ENCODE measurements at places on chromosomes 7 and 10.

DNA sequence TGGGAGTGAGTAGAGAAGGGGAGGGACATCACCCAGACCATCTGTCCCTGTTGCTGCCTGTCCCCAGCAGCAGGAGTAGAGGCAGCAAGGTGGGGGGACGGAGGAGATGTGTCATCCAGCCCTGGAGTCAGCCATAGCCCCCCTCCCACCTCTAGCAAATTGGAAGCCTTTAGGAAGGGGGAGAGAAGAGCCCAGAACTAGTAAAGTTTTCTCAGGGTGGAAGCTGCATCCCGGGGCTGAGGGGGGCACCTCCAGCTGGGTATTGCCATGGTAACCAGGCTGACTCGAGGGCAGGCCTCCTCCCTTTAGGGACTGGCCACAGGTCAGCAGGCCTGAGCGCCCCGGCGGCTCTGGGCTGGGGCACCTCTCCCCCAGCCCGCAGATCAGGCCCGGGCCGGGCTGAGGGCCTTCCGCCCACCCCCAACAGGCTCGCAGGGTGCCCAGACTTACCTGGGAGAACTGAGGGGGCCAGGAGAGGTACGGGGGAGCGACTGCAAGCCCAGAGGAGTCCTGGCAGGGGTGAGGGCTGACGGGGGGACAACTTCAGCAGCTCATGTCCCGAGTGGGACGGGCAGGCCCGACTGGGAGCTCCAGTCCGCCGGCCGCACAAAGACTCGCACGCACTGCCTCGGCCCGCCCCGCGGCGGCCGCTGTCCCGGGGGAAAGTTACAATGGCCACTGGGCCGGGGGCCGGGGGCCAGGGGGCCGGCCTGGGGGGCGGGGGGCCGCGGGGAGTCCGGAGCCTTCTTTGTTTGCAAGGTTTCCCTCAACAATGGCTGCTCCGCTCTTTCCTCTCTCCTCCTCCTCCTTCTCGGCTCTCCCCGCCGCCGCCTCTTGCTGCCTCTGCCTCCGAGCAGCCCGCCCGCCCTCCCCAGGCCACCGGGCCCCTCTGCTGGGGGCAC, 6.0 kb downstream of the LDB1 start:
- no peak for DNase-seq

GRCh38 chr10:124164264-124164663, 70.9 kb upstream of the CHST15 start:
- no peak for DNase-seq

DNA sequence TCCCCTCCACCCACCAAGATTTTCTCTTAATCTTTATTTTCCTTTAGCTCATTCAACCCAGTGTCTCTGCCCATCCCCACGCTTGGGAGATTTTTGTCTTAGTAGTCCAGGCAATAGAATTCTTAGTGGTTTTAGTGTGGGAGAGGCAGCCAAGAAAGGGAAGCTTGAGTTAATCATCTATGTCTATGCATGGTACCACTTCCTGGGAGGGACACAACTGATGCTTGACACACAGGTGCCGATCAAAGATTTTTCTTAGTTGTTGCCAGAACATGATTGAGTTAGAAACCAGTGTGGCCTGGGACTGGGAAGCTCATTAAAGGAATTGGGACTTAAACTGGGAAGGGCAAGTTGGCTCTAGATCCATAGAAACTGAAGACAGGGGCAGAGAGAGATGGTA, 3.1 kb downstream of the STRA8 start:
- DNase-seq, result no peak

- DNase-seq, result no peak
These were observed 14.3 kb upstream of the NOM1 start for GRCh38 chr7:156935250-156935649.

GRCh38 chr10:125016123-125016522, 74.2 kb downstream of the ZRANB1 start:
- no peak for DNase-seq

DNA sequence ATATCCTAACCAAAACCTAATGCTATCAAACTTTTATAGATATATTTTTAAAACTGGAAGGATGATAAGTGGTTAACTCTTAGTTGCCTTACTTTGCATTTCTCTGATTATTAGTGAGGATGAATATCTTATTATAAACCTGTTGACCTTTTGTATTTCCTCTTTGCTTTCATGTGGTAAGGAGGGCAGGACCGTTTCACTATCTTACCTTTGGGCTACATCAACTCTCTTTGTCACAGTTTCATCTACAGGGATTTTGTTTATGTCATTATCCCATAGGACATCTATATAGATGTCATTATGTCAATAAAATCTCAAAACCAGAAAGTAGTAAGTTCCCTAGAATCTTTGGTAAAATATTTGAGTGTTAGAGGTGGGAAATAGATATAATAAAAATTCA, 219.3 kb downstream of the THSD7A start:
- no peak for DNase-seq

GRCh38 chr7:36100634-36101033, 52.4 kb upstream of the EEPD1 start:
- no peak for DNase-seq

- no peak for DNase-seq
These were observed 579.4 kb downstream of the SDK1 start for GRCh38 chr7:3880228-3880987.

DNA sequence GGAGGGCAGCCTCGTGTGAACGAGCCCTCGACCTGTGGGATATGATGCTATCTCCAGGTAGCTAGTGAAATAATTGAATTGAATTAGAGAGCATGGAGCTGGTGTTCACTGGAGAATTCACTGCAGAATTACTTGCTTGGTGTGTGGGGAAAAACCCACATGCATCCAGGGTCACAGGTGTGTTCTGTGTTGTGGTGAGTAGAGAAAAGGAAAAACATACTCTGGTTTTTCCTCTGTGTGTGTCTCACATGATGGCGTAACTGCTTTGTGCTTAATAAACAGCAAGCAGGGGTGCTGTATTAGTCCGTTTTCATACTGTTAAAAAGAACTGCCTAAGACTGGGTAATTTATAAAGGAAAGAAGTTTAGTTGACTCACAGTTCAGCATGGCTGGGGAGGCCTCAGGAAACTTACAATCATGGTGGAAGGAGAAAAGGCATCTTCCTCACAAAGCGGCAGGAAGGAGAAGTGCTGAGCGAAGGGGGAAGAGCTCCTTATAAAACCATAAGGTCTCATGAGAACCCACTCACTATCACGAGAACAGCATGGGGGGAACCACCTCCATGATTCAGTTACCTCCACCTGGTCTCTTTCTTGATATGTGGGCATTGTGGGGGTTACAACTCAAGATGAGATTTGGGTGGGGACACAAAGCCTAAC, 62.6 kb downstream of the TACR2 start:
- DNase-seq, result no peak

DNA sequence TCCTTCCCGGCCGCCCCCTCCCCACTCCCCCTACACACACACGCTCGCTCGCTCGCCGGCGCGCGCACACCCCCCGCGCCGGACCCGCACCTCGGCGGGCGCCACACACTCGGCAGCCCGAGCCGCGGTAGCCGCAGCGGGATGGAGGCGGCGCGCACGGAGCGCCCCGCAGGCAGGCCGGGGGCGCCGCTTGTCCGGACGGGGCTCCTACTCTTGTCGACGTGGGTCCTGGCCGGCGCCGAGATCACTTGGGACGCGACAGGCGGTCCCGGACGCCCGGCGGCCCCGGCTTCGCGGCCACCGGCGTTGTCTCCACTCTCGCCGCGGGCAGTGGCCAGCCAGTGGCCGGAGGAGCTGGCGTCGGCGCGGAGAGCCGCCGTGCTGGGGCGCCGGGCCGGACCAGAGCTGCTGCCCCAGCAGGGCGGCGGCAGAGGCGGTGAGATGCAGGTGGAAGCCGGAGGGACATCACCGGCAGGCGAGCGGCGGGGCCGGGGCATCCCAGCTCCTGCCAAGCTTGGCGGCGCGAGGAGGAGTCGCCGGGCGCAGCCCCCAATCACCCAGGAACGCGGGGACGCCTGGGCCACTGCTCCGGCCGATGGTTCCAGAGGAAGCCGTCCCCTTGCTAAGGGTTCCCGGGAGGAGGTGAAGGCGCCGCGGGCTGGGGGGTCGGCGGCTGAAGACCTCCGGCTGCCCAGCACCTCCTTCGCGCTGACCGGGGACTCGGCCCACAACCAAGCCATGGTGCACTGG, at the start of gene SORCS3:
TSS of gene SORCS3 (plus strand) at position 104 of the 750 bp plus-strand sequence.
- no peak for DNase-seq

GRCh38 chr7:129918922-129919321, 33.8 kb downstream of the UBE2H start:
- DNase-seq, result no peak

- no peak for DNase-seq
These were observed 540.1 kb upstream of the FZD8 start for GRCh38 chr10:36182179-36182566.

GRCh38 chr10:104368381-104368780, 14.7 kb downstream of the CFAP58 start:
- DNase-seq, result no peak

- DNase-seq, result no peak
These were observed 50.8 kb downstream of the MYOF start for GRCh38 chr10:93431361-93431760.

GRCh38 chr10:59376846-59377245, 14.5 kb upstream of the FAM13C start:
- DNase-seq, result no peak

- DNase-seq, result no peak
These were observed 46.0 kb upstream of the EGFR start for GRCh38 chr7:54972733-54973294.

DNA sequence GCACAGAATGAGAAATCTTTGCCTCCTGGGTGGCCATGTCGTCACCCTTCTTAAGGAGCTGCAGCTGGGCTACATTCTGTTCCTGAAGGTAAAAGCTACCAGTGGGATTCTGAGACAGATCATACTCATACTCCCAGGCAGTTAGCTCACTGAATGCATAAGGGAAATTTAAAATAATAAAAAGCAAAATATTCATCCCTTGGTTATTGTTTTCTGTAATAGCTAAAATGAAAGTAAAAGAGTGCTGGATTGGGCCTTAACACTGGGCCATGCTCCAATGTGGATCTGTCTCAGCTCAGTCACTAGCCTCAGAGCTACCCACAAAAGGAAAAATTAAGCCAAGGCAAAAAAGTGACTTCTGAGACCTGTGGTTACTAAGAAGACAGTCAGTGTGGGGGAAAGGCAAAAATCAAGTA, 8.9 kb upstream of the DYNC2I1 start:
- no peak for DNase-seq

DNA sequence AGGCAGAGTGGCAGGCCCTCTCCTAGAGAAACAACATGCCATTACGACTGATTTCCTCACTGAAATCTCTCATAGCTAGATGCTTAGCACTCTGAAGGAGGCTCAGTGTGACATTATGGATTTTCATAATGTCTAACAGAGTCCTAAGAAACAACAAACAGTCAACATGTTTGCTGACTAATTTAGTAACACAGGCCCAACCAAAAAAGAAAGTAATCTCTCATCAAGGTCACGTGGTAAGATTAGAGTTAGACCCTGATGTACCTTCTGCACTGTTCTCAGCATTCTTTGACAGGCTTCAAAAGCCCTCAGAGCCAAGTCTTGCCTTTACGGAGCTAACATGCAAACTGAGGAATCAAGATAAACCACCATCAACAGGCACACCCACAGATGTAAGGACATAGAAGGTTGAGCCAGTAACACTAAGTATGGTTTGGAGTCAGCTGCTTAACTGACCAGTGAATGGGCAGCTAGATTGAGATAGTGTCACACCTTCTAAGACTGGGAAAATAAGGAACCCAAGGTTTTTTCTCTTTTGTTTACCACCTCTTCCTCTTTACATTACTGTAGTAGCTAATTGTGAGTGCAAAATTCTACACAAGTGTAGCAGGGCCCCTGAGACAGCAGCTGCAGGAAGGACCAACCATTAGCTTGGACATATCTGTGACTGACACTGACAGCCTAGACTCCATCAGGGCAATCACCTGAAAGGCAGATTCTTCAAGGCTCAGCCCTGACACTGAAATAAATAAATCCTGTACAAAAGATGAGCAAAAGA, 15.3 kb upstream of the KCNIP2 start:
- DNase-seq, result no peak

DNA sequence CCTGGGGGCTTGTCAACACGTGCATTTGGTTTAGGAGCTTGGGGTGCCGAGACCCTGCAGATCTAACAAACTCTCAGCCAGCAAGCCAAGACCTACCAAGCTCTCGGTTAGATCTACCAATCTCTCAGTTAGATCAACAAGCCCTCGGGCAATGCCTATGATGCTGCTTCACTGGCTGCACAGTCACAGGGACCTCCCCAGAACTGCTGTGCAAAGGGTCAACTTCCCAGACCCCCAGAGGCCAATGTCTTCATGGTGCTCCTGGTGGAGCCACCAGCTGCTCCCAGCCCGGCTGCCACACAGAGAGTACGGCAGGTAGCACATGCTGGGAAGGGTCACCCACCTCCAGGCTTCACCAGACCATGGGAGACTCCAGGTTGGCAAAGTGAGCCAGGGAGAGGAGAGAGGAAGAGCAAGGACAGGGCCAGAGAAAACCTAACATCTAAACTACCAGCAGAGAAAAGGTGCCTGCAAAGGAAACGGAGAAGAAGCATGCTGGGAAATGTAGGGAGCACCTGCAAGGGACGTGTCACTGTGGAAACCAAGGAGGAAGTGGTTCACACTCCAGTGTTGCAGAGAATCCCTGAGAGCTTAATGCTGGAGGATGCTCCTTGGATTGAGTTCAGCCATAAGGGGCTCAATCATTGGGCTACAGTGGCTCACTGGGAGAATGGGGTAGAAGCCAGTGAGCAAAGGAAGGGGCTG, 51.5 kb upstream of the GDF10 start:
- DNase-seq, result no peak

DNA sequence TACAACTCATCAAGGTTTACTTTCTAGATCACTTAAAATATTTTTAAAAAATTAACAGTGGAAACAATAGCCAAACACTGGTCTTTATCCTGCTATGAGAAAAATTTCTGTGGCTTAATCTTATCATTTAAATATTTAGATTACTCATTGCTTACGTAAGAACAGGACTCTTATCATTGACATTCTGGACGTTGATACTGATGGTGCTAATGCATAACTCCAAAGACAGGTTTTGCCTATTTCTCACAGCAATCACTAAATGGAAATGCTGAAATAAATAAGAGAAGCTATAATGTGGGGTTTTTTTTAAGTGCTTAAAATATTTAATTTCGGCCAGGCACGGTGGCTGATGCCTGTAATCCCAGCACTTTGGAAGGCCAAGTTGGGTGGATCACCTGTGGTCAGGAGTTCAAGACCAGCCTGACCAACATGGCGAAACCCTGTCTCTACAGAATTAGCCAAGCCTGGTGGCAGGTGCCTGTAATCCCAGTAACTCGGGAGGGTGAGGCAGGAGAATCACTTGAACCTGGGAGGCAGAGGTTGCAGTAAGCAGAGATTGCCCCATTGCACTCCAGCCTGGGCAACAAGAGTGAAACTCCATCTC, 195.0 kb downstream of the HGF start:
- DNase-seq, result no peak

DNA sequence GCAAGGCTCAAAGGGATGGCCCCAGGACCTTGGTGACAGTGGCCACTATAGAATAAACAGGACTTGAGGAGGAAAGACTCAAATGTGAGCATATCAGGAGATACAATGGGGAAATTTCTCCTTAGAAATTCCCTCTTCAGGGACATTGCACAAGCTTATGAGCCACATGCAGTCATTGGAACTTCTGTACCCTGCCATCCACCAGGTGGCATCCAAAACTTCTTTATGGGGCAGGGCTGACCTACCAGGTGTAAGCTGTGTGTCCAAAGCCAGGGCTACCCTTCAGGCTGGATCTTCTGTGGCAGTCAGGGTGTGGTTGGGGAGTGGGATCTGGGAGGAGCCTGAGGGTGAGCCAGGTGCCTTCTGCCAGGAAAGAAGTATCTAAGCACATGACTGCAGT, 36.6 kb upstream of the LRRC18 start:
- DNase-seq, result no peak

Measured in cortex of kidney (tissue), 1 donor.